ENCODE measurements at places on chromosomes 4 and X.

GRCh38 chrX:152932598-152933175 lies 34.8 kb downstream of the ZNF185 start:
- DNase-seq: no peak

- DNase-seq: no peak
Measured at GRCh38 chr4:15672101-15672500, 9.5 kb upstream of the FAM200B start.

DNA sequence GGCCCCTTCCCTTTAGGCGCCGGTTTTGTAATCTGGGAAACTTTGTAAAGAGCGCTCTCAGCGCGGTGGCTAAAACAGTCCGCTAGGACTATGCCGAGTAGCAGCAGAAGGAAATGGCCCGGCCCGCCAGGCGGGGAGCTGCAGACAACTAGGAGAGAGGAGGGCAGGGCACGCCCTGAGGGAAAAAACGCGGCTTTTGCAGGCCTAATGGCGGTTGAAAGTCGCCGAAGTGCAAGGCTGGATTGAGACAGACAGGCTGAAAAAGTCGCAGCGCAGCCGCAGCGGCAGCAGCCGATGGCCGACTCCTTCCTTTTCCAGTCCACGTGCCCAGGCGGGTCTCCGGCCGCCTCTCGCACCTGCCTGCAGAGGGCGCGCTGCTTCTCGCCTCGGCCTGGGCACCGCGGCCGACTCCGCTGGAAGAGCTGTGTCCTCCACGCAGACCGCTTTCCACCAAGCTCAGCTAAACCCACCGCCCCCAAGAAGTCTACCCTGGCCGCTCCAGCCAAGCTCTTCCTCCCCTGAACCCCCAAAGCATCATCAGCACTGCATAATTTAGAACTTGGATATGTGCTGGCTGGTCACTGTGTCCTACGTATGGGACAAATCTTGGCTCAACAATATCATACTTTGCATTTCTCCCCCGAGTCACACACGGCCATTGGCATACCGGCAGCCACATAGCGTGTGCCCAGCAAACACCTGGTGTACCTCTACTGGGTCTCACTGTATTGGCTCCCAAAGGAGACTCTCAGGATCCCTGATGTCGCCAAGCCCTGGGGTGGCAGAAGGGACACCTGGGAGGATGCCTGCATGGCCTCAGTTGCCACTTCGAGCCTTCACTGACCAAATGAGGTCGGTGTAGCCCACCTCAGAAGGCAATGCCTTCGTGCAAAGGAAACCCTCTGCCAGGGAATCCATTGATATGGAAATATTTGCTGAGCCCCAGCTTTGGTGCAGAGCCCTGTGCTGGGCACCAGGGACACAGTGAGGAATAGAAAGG lies 14.5 kb downstream of the SLC25A5 start:
- peak; percentile 58 for DNase-seq

DNA sequence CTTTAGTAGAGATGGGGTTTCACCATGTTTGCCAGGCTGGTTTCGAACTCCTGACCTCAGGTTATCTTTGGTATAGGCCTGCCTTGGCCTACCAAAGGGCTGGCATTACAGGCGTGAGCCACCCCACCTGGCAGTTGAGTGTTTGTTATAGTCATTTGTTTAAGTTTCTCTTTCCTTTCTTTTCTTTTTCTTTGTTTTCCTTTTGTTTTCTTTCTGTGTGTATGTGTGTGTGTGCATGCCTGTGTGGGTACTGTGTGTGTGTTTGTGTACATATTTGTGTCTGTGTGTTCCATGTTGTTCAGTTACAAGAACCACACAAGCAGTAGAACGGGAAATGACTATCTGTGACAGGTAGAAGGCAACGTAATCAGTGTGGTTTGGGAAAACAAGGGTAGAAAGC lies 624.9 kb downstream of the FSTL5 start:
- DNase-seq: no peak

GRCh38 chr4:100060765-100061416 lies 110.8 kb upstream of the H2AZ1 start:
- no peak for DNase-seq

- DNase-seq: peak; percentile 40
Measured at GRCh38 chr4:153222707-153223426, 18.6 kb downstream of the TRIM2 start.

- peak; percentile 14 for DNase-seq
Measured at GRCh38 chr4:15794905-15795304, 16.8 kb downstream of the CD38 start.

DNA sequence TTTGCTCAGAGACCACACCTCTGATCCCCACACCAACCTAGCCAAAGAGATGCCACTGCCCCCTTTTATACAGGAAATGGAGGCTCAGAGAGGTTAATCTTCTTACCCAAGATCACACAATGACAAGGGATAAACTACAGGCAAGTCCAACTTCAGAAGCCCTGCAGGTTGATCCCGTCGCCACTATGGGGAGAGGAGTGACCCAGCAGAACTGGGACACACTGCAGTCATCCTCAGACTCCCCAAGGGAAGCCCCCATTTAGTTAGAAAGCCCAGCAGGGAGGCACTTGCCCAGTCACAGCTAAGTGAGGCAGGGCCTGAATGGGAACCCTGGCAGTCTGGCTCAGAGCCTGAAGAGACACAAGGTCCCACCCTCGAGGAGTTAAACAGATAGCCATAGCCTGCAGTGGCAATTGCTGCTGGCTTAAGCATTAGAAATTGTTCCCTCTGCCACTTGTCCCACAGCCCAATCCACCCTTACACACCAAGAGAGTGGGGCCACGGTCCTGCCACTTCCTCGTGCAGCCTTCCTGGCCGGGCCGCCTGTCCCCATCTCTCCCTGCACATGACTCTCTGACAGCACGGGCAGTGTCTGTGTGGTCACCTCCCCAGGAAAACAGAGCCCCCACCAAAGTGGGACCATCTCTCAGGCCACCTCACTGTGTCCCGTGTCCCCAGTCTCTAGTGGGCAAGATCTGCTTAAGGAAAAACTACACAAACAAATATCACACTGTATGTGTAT lies 2.7 kb downstream of the JAKMIP1 start:
- no peak for DNase-seq

DNA sequence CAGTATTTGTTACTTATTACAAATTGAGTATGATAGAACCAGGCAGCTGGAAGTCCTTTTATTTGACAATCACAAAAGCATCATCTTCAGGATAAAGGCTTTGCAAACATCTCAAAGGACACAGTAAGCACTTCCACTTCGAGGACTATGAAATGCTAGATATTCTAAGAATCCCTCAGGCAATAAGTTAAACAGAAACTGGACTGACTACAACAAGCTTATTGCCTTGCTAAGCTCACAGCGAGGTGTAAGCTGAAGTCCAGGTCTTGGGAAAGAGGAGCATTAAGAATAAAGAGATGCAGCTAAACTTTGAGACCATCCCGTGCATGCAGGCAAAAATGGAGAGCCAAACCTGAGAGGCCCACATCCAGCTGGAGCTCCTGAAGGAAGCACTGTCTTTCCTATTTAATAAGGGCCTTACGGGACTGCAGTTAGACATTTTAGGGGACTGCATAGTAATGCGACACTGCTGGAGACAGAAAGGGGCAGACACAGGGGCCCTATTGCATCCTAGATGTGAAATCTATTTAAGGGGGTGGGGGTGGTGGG lies 38.7 kb downstream of the DCHS2 start:
- no peak for DNase-seq
